ENCODE measurements at places on chromosomes 12 and 14. TPM values are rescaled to one million over a fixed set of nuclear protein-coding genes. Genes with fewer than 3 reads are reported as not detected.

Gene FOS
- 200 TPM for total RNA-seq

Gene CCDC175
- total RNA-seq: 1.1 TPM

Gene MAP1LC3B2
- total RNA-seq: 1.8 TPM

Gene NPFF
- 3.0 TPM for total RNA-seq

DNA sequence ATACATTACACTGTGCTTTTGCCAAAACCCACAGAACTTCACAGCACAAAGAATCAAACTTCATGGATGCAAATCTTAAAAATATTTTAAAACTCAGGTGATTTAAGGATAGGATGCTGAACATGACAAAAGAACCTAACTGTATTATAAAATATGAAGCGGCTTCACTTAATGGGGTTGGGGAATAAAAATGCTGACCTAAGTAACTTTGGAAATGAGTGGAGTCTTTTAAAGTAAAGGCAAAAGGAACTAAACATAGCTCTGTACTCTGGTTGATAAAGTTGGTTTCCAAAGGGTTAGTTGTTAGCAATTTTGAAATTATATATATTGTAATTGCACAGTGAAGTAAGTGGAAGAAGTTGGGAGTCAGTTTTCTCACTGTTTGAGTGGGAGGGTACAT is 111.5 kb upstream of the SYT1 start:
- DNase-seq: no peak

DNA sequence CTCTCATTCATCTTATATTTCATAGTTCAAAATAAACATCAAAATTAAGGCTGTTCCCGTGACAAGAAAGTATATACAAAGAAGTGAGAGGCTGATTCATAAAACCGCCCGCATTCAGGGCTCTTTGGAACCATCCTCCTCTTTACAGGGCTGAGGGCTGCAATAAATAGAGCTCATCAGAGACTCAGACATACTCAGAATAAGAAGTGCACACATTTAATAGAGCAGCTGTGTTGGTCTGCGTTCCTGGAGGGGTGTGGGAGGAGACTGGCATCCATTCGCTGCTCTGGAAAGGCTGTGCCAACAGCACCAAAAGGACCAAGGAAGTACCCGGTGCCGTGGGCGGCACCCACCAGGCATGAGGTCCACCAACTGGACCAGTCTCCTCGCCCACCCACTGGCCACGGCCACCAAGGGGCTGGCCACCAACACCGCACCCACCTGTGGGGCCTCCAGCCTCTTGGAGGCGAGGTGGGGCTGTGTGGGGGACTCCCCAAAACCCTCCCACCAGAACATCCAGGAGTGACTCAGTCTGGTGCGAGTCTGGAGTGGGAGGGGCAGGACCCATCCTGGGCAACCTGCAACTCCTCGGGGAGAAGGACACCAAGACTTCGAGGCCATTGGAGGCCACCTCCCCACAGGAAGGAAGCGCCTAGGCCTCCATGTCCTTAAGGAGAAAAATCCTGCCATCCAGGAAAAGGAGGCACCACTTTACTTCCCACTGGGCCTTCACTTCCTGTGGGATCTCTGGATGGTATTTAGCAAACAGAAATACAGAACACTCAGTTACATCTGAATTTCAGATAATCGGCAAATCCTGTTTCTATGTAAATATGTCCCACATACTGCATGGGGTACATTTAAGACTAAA is 32.7 kb downstream of the VCPKMT start:
- DNase-seq: no peak

Gene RIMBP2
- total RNA-seq: 11.4 TPM

- DNase-seq: no peak
Observed at GRCh38 chr12:72790273-72790672, 518.1 kb downstream of the TRHDE start.

DNA sequence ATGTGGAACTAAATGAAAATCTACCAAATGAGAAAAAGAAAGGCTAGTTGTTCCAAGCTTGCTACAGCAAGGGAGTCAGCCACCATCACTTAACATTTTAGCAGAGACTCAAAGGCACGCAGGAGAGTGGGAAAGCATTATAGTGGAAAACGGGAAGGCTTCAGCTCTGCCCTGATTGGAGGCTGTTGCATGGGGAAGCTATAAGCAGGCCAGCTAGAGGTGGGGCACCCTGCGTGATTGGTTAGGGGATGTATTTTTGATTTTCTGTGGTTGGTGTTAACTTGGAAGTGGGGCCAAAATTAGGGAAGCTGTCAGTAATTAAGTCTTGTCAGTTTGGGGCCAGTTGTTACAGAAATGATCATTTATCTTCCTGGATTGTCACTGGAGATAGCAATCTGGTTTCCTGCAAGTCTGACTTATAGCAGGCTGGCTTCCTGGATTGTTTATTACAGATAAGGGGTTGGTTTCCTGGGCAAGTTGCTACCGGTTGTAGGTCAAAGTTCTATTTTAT is 93.9 kb downstream of the FAR2 start:
- no peak for DNase-seq
